Hair follicle dermal papilla cell (primary cell): ENCODE measurements at places on chromosomes 12 and 14. TPM values are rescaled to one million over a fixed set of nuclear protein-coding genes. Genes with fewer than 3 reads are reported as not detected.

The OTUB2 gene
- 1.9 and 2.2 TPM in 2 replicates for total RNA-seq

The C14orf39 gene
- 0.16 TPM in 1 of 2 replicates, not detected in the other for total RNA-seq

The NAP1L1 gene
- 158 and 171 TPM in 2 replicates for total RNA-seq

The RPS6KL1 gene
- total RNA-seq, result 0.32 and 1.3 TPM in 2 replicates

The KRT79 gene
- not detected in 2 replicates for total RNA-seq

The PARP11 gene
- total RNA-seq, result 7.0 and 7.8 TPM in 2 replicates

The PPHLN1 gene
- total RNA-seq, result 51.1 and 63.5 TPM in 2 replicates

The AQP5 gene
- total RNA-seq, result not detected in 2 replicates

The GON7 gene
- 6.8 and 8.4 TPM in 2 replicates for total RNA-seq

The C12orf50 gene
- total RNA-seq, result not detected in 2 replicates

The BATF gene
- not detected in 2 replicates for total RNA-seq

The NFATC4 gene
- 285 and 343 TPM in 2 replicates for total RNA-seq

The NGB gene
- not detected in 2 replicates for total RNA-seq

The RHEBL1 gene
- 0.36 TPM in 1 of 2 replicates, not detected in the other for total RNA-seq

The SLC6A15 gene
- 10.8 and 13.8 TPM in 2 replicates for total RNA-seq

The PEBP1 gene
- 141 and 188 TPM in 2 replicates for total RNA-seq

The ASCL1 gene
- total RNA-seq, result not detected in 2 replicates

The POTEM gene
- total RNA-seq, result not detected in 2 replicates

The NRIP2 gene
- under 0.01 TPM in 1 of 2 replicates, not detected in the other for total RNA-seq
